Activated T-cell treated with anti-CD3 and anti-CD28 coated beads, Interleukin-2, amount 50 U/mL, for 72 hours (primary cell): ENCODE measurements at places on chromosomes 7 and 10. TPM values are rescaled to one million over a fixed set of nuclear protein-coding genes. Genes with fewer than 3 reads are reported as not detected.
A peak's percentile ranks its signal among the peaks of the same experiment; 100 is the strongest.

DNA sequence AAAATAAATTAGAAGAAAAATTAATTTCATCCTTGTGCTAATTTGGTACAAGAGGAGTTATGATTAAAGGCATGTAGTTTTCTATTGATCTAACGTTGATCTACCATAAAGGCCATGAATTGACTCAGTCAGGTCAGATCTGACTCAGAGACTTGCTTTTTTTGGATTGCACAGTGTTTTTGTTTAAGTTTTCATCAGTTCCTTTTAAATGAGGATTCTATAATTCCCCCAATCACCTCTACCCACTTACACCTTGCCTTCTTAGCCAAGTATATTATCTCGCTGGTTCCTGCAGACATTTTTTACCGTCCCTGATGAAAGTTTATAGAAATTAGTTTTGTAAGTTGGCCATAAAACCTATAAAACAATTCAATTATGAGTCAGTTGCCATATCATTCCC, 132.4 kb upstream of the PALS2 start:
- DNase-seq, result no peak

DNA sequence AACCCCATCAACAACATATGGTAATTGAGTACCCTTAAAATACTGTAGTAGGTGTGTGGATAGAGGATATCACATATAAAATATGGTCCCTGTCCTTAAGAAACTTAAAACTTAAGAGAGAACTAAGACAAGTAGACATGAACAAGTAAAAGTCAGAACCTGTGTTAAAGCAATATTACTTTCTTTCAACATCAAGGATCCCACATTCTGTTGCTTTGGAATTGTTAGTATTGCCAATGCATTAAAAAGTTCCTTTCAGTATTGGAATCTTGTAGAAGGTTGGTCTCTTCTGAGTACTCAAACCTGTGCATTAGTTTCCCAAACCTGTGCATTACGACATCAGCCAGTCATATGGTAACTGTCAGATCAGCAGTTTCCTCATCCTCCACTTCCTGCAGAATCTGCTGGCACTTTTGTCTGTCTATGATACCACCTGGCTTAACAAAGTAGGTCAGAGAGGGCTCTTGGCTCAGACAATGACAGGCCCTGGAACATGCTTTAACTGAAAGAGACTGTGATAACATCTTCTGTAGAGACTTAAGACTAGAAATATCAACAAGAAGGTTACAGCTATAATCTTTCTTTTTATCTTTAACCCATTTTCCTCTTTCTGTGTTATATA, 56.5 kb downstream of the CCDC71L start:
- peak; percentile 11 for DNase-seq

DNA sequence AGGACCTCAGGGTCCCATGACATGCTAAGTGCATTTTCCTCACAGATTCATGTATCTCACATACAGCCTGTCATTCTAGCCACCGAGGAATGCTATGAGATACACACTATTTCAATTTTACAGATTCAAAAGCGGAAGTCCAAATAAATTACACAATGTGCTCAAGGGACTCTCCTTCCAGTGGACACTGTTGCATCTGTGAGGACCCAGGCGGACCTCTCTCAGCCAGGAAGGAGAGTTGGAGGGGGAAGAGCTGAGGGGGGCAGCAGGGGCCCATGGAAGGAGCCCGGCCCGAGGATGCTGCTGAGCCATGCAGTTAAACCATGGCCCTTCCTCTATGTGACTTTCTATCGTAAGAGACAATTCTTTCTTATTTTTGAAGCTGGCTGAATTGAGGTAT, 93.6 kb downstream of the VOPP1 start:
- no peak for DNase-seq

DNA sequence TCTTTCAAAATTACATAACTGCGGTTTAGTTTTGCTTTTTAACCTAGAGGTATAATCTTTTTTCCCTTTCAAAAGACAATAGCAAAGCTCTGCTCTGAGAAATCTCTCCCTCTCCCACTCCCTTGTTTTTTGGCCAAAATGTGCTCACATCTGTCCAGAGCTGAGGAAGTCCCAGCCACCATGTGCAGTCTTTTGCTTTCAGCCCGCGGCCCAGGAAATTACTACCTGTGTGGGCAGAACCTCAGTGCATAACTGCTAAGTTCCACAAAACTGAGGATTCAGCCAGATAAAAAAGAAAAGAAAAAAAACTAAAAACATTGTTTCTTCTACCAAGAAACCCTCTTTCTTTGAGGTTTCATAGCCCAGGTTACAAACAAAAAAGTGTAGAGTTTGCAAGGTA, 115.0 kb upstream of the HGF start:
- no peak for DNase-seq

- DNase-seq, result no peak
Measured at GRCh38 chr10:97740613-97741012, 3.7 kb downstream of the ZFYVE27 start.

DNA sequence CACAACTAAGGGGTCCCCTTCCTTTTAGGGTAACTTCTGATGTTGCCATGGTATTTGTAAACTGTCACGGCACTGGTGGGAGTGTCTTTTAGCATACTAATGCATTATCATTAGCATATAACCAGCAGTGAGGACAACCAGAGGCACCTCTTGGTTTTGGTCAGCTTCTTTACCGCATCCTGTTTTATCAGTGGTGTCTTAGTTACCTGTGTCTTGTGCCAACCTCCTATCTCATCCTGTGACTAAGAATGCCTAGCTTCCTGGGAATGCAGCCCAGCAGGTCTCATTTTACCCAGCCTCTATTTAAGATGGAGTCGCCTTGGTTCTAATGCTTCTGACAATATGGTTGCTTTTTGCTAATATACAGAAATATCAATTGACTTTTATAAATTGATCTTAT, 54.9 kb downstream of the AHCYL2 start:
- no peak for DNase-seq

DNA sequence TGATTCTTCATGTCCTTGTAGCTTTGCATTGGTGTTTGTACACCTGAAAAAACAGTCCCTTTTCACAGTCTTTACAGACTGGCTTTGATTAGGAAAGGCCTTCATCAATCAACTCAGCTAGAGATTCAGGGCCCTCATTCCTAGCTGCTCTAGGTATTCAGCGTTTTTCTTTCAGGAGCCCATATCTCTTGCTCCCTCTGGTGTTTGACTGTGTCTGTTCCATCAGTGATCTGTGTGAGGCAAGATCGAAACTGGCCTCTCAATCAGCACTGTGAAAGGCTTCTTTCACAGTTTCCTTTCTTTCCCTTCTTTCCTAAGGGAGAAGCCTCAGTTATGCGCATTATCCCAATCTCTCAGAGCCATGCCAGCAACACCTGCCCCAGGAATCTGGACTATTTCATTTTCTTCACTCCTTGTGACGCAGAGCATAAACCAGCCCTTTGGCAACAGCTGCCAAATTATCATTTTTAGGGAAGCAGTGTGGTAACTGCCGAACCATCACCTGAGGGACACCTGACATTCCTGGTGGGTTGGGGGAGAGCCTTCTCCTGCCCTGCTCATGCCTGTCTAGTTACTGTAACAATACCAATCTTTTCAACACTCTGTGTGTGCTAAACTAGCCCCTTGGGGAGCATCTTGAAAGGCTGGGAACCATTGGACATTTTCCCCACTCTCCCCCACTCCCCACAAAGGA, 75.7 kb upstream of the CCDC71L start:
- DNase-seq, result peak; percentile 58

DNA sequence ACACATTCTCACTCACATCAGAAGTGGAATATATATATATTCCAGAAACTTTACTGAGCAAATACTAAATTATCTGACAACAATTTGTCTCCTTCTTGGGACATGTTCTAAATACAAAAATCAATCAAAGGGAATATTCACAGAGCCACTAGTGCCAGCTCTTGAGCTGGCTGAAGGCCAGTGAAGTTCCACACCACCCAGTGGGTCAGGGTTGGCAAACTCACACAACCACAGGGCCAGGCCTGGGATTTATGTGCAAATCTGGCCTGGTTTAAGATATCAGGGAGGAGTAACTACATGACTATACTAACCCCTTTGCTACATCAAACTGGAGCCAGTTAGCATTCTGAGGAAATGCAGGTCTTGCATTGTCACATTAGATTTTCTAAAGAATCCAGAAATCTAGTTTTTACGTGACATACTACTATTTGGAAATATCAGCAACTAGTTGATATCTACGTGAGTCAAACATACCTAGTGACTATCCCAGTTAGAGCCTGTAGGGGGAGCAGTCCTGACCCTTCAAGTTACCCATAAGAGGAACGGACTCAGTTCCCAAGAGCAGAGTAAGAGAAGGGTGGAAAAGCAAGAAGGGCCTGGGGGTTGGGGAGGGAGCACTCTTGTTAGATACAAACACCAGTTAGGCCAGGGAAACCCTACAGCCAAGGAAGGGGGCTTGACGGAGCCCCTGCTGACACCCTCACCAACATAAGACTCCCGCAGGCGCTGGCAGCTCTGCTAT, 600.4 kb downstream of the KCNMA1 start:
- no peak for DNase-seq

DNA sequence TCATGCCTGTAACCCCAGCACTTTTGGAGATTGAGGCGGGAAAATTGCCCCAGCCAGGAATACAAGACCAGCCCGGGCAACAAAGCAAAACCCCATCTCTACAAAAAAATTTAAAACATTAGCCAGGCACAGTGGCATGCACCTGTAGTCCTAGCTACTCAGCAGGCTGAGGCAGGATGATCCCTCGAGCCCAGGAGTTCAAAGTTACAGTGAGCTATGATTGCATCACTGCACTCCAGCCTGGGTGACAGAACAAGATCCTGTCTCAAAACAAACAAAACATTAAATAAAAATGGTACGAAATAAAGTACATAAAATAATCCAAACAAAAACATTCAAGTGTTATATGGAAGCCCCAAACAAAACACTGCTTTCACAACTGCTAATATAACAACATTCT, 125.0 kb downstream of the SNX13 start:
- DNase-seq, result no peak

DNA sequence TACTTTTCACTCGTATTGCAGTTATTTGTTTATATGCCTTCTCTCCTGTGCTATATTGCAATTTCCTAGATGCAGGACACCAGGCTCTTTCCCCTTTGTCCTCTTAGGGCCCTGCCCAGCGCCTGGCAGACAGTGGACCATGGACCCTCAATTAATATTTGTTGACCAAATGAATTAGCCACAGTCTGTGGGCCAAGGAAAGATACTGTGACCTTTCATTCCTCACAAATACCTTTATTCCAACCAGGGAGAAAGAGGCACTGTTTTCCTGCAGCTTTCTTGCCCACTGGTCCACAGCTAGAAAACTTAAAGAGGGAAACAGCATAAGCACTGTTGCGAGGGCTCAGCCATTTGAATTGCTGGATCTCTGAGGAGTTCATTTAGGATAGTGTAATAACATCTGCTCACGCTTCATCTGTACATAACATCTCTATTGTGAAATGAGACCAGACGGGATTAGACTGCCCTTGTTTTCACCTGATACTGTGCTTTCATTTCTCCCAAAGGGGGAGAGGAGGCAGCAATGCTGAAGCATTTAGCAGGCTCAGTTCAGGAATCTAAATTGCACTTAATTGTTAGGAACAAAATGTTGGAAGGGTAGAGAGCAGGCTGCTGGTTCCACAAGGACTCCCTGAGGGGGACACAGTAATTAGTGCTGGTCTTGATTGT, 46.7 kb downstream of the TNS3 start:
- no peak for DNase-seq

- DNase-seq, result peak; percentile 42
Measured at GRCh38 chr7:149772956-149773434, 393 bp downstream of the ZNF467 start.

GRCh38 chr7:134645478-134645877, 1.2 kb upstream of the BPGM start:
- DNase-seq, result no peak

GRCh38 chr10:119805702-119806230, 66.9 kb downstream of the MCMBP start:
- DNase-seq, result no peak

- DNase-seq, result no peak
Measured at GRCh38 chr10:2081501-2081900, 344.2 kb upstream of the ADARB2 start.

The CFAP69 gene
- 0.79 TPM for total RNA-seq

The EXOC4 gene
- 76.3 TPM for total RNA-seq

The GSTO2 gene
- total RNA-seq, result 6.8 TPM

The ATXN7L1 gene
- total RNA-seq, result 11.6 TPM

The CYP3A4 gene
- total RNA-seq, result not detected

The SLC26A5 gene
- total RNA-seq, result not detected

The SFMBT2 gene
- total RNA-seq, result 42.1 TPM

The AKR1D1 gene
- not detected for total RNA-seq

The MCM7 gene
- 270 TPM for total RNA-seq

The STAM gene
- total RNA-seq, result 33.3 TPM
